NCI-H524 treated with DMSO at 0.1 percent for 48 hours (cell line): ENCODE measurements at places on chromosomes 5 and 9.

- DNase-seq, result no peak
These were observed 84.5 kb upstream of the SMIM23 start for GRCh38 chr5:171701100-171701541.

DNA sequence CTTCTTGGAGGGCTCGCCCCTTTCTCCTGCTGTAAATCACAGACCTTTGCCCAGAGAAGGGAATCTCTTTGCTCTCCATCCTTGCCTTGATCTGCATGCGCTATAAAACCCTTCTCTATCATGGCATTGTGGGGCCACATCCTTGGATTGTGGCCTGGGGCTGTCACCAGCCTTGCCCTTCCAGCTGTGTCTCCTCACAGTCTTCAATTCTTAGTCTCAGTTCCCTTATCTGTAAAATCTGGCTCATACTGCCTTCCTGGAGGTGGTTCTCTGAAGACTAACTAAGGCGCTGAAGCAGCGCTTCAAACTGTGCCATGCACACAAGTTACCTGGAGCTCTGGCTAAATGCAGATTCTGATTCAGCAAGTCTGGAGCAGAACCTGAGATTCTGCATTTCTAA, 53.4 kb upstream of the RARS1 start:
- no peak for DNase-seq

DNA sequence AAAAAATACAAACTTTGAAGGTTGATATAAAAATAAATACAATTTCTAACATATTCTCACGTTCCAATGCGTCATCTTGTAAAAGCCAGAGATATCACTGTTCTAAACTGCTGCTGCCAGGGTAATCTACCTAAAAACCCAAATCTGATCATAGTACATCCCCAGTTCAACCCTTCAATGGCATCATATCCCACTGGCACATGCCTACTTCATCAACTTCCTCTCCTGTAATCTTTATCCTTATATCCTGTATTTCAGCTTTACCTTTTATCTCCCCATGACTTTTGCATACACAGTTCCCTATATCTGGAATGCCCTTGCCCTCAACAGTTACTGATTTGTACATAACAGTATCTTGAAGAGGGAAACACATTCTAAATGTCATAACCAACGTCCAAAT, 7.5 kb downstream of the DENND1A start:
- no peak for DNase-seq

GRCh38 chr5:99349787-99350186, 421.0 kb upstream of the CHD1 start:
- DNase-seq, result no peak

- DNase-seq, result no peak
These were observed at the start of gene PHF19 for GRCh38 chr9:120876842-120877240. PHF19 (minus strand) TSS chr9:120877188; CDS start chr9:120874741, 2,447 bp downstream.

GRCh38 chr5:87400305-87400899, 12.3 kb downstream of the CCNH start:
- DNase-seq, result no peak

- DNase-seq, result no peak
These were observed 351.8 kb downstream of the SPOCK1 start for GRCh38 chr5:137147346-137147745.

DNA sequence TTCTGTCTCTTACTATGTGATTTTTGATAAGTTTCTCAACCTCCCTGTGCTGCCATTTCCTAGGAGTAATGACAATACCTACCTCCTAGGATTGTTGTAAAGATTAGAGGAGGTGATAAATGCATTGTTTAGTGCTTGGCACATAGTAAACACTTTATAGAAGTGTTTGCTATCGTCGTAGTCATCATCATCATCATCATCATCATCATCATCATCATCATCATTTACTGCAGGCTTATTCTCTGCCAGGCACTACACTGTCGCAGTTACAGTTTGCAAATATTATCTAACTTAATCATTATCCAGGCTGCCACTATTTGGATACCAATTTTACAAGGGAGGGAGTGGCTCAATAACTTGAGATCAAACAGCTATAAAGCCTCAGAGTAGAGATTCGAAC, 24.5 kb downstream of the SGCD start:
- no peak for DNase-seq

DNA sequence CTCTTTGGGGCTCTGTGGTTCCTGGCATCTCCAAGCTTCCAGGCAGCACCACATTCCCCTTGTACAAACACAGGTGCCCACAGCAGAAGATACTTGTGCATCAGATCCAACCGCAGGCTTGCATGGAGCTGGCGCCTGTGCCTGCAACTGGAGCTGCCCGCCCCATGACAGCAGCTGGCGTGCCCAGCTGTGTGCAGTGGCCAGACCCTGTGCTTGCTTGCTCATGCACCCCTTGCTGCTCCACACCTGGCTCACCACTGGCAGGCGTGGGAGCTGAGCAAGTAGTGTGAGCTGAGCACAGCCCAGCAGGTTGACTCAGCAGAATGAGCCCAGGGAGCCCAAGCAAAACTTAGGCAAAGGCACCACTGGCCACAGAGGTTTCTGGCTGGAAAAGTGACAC, 84.4 kb upstream of the STARD4 start:
- DNase-seq, result no peak

DNA sequence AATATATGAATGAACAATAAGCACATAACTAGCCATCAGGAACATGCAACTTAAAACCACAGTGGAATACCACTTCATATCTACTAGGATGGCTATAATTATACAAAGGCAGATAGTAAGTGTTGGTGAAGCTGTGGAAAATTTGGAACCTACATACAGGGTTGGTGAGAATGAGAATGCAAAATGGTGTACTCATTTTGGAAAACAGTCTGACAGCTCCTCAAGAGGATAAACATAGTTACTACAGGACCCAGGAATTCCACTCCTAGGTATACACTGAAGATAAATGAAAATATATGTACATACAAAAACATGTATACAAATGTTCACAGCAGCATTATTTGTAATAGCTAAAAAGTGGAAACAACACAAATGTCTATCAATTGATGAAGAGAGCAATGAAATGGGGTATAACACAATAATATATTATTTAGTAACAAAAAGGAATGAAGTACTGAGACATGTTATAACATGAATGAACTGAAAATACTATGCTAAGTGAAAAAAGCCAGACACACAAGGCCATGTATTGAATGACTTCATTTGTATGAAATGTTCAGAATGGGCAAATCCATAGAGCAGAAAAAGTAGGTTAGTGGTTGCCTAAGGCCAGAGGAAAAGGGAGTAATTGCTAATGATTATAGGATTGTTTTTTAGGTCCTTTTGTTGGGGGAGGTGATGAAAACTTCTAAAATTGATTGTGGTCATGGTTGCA, 31.2 kb upstream of the CDK5RAP2 start:
- no peak for DNase-seq

DNA sequence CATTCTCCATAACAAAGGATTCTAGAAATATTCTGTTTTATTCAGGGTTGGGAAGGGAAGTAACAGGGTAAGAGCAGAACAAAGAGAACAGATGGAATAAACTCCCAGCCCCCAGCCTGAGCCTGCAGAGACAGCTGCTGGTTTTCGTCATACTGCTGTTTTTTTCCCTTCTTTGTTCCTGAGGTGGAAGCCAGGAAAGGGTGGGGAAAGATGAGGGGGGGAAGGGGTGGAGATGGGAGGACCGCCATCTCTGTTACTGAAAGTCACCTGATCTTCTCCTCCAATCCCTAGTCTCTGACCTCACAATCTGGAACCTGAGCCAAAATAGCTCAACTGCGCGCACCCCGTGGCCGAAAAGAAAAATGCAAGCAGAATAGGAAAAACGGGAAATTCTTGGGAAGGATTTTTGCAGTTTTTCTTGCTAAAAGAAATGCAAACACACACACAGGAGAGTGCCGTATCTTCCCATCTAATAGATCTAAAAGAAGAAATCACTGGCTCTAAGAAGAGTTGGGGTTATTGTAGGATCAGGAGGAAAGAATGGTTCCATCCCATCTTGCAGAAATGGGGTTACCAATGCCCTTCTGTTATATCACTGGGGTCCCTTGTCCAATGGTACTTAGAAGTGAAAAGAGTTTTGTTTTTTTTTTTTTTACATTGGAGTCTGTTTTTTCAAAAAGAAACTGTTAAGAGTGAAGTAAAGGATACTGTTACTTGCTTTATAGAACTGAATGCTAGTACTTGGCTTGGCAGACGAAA, 57.9 kb downstream of the DIAPH1 start:
- DNase-seq, result peak; percentile 84

DNA sequence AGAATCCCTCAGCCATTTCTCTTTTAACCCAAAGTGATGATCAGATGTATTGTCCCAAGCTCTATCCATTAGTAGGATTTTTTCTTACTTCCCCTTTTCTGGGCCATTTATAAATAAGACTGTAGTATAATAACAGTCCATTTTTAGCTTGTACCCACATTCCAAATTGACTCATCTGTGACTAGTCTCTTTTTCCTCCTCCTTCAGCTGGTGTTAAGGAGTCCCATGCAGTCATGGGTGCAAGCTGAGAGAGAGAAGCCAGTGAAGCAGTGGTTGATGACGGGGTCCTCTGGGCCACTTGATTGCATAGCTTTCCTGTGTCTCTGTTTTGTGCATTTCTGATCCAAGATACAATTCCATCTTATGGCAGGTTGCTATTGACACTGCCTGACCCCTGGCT, 476.0 kb upstream of the CD180 start:
- no peak for DNase-seq

- no peak for DNase-seq
These were observed 319.4 kb downstream of the CDH10 start for GRCh38 chr5:24325306-24325832.

DNA sequence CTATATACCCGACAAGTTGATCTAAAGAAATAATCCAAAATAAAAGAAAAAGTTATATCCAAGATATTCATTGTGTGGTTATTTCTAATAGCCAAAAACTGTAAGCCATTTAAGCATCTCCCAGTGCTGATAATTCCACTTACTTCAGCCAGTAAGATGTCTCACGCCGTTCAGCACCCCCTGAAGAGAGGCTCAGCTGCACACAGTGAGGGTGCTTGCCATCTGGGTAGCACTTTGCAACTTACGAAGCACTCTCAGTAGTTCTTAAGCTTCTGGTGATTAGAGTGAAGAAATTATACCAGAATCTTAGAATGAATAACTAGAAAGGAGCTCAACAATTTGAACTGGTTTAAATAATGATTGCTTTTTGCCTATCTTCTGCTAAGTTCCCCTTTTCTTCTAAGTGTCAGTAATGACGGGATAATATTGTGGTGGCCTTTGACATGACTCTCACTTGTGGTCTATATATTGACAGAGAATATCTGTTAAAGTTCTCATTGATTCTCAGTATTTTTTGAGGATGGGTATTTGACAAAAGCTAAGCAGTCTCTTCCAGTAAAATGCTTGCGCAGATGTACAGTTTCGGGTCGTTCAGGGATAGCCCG, 26.2 kb upstream of the LTC4S start:
- no peak for DNase-seq

- no peak for DNase-seq
These were observed 47.5 kb downstream of the PBX3 start for GRCh38 chr9:125794708-125795107.

DNA sequence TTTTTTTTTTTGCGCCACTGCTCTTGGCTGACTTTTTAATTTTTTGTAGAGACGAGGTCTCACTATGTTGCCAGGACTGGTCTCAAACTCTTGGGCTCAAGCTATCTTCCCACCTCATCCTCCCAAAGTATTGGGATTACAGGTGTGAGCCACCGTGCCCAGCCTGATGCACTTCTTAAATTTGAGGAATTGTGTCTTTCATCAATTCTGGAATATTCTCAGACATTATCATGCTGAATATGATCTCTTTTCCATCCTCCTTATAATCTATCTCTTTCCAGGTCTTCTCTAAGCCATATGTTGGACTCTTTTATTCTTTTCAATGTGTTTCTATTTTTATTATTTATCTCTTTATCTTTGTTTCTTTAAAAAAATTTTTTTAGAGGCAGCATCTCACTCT, 196.2 kb upstream of the IER5L start:
- DNase-seq, result no peak

GRCh38 chr5:157983906-157984551, 125.1 kb upstream of the CLINT1 start:
- no peak for DNase-seq

DNA sequence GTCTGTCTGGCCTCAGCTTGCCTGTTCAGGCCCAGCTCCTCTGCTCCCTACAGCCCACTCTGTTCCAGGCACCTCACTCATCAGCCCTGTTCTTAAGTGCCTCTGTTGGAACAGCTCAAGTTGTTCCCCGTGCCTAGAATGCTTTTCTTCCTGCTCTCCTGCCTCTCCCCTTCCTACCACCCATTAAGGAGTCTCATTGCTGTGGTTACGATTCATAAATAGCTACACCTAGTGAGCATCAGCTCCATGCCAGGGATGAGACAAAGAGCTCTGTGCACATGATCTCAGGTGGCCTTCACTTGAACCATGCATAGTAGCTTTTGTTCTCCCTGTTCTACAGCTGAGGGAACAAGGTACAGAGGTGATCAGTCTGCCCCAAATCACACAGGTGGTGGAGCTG, 54.3 kb downstream of the PSD2 start:
- no peak for DNase-seq

- no peak for DNase-seq
These were observed 25.7 kb downstream of the UTP15 start for GRCh38 chr5:73591102-73591695.

DNA sequence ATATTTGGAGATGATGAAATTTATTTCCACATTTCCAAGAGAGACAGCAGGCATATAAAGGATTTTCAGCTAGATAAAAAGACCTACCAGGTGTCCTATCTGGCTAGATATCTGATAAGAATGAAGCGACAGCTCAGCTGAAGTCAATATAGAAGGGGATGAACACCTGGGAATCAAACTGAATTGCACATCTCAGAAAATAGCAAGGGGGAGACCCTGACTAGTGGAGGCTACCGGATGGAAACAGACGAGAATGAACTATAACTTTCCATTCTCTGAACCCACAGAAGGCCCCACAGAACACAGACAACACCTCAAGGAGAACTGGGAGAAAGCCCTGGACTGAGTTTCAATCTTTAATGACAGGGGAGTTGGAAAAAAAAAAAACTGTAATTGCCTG, 51.1 kb downstream of the CPLANE1 start:
- DNase-seq, result no peak

GRCh38 chr5:111656580-111656979, 100.4 kb downstream of the NREP start:
- no peak for DNase-seq

DNA sequence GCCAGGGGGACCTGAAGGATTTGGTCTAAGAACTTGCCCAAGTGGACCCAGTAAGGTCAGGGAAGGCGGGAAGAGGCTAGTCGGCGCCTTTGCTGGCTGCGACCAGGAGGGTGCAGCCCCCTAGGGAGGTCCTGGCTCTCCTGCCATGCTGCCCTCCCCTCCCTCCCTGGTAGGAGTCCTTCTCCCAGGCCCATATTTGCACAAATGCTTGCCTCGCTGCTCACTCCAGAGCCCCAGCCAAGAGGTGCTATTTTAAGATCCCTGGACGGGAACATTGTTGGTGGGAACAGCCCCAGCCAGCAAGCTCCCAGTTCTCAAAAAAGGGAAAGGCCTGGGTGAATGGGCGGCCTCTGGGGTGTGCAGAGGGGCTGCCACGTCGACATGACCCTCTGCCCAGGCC, 4.3 kb upstream of the IL17B start:
- DNase-seq, result no peak
